ENCODE measurements at places on chromosomes 16 and 17.

DNA sequence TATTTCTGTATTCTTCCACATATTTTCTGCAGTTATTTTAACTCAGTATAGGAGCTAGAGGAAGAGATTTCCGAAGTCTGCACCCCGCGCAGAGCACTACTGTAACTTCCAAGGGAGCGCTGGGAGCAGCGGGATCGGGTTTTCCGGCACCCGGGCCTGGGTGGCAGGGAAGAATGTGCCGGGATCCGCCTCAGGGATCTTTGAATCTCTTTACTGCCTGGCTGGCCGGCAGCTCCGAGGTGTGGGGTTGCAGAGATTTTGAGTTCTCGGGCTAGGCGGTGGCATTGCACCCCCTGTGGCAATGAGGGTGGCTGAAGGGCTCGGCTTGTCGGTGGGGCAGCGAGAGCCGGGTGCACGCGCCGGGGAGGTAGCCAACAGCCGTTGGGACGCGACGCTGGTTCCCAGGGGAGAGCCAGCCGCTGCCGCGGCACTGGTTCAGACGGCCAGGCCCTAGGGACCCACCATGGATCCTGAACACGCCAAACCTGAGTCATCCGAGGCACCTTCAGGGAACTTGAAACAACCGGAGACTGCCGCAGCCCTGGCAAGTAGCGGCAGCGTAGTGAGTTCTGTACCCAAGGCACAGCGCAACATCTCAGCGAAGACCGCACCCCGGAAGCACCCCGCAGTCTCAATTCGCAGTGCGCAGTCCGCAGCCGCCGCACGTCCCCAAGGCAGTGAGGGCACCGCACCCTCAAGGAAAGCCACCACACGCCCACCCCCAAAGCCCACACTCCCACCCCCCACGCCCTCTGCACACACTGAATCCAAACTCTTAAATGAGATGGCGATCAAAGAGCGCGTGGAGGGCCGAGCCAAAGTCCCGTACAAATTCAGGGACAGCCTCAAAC, at the start of gene CMTM1:
Gene CMTM1, plus strand, starts transcription at position 389 of the 851 bp plus-strand sequence. Its CDS starts 75 bp downstream, at position 464.
- no peak for DNase-seq

DNA sequence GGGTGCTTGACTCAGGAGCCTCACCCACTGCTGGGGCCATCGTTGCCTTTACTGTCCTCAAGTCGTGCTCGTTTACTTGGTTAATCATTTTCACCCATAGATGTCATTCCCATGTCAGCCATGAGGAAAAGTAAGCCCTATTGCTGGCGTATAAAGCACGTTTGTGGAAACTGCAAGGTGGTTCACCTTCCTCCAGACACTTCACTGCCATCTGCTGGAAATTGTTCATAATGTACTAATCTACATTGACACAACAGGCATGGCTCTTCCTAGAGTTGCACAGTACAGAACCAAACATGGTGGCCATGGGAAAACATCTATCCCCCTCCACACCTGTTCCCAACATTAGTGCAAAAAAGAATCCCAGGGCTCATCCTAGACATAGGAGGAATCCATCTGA, 116.6 kb downstream of the ZNF18 start:
- DNase-seq: no peak

DNA sequence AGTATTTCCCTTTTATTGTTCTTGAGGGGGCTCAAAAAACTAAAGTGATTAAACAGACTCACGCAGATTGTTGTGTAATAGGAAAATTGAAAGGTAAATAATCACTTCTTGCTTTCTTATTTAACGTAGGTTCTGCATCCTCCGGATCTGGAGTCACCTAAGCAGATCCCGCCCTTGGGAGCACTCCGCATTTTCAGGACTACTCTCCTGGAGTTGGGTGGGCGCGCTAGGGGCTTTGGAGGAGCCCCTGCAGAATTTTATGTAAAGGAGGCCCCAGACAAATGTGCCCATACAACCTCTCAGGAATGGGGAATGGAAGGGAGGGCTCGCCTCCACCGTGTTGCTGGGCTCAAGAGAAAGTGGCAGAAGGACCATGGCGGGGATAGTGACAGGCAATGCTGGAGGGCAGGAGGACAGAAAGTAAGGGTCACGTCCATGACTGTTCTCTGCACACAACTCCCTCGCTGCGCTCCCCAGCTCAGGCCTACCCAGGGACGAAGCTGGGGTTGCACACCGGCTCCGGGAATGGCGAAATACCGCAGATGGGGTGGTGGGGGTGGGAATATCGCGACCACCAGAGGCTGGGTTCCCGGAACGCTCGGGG, 8.3 kb downstream of the MT2A start:
- DNase-seq: no peak

DNA sequence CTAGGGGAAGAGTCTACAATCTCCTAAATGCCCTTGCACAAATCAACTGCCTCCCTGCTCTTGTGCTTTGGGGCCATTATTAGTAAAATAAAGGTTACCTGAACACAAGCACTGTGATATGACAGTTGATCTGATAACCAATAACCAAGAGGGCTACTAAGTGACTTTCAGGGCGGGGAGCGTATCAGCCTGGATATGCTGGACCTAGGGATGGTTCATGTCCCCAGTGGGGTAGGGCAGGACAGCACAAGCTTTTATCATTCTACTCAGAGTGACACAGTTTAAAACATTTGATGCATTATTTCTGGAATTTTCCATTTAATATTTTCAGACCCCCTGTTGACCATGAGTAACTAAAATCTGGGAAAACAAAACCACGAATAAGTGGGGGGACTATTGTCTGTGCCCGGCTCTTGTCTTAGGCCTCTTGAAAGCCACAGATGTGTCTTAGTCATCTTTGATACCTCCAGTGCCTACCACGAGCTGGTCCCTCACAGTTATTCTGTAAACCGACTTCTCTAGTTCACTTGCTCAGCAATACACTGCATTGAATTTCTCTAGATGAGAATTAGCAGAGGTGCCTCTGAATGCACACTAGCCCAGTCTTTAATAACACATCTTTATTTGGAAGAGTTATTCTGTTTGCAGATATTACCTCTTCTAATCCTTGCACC, 94.6 kb upstream of the DHX40 start:
- no peak for DNase-seq

- no peak for DNase-seq
Observed at GRCh38 chr17:82096709-82097183, 1.3 kb downstream of the FASN start.

DNA sequence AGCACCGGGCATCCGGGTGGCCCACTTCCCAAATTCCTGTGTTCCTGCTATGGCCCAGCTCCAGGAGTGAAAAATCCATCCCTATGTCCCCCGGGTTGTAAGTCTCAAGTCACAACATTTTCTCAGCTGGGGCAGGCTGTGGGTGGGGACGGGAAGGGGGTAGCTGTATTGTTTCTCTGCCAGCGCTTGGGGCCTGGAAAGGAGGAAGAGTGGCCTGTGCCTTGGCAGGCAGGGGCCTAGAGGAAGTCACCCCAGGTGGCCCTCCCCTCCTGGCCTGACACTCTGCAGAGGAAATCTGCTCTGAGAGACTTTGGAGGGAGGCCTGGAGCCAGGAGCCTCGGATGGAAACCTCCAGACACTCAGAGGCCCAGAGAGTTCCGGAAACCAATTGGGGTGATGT, 10.6 kb upstream of the SCN4A start:
- DNase-seq: peak; percentile 80

- no peak for DNase-seq
Observed at GRCh38 chr16:5965321-5965720, 867.7 kb upstream of the EEF2KMT start.

- no peak for DNase-seq
Observed at GRCh38 chr16:87851601-87852000, 17.7 kb downstream of the SLC7A5 start.

GRCh38 chr16:28478506-28479180, 6.5 kb upstream of the NPIPB7 start:
- peak; percentile 18 for DNase-seq

- DNase-seq: no peak
Observed at GRCh38 chr16:14140923-14141322, 69.8 kb downstream of the MRTFB start.

- no peak for DNase-seq
Observed at GRCh38 chr17:82062076-82062983, 3.3 kb downstream of the DUS1L start.

GRCh38 chr17:56751145-56751738, 82.5 kb downstream of the C17orf67 start:
- DNase-seq: no peak

DNA sequence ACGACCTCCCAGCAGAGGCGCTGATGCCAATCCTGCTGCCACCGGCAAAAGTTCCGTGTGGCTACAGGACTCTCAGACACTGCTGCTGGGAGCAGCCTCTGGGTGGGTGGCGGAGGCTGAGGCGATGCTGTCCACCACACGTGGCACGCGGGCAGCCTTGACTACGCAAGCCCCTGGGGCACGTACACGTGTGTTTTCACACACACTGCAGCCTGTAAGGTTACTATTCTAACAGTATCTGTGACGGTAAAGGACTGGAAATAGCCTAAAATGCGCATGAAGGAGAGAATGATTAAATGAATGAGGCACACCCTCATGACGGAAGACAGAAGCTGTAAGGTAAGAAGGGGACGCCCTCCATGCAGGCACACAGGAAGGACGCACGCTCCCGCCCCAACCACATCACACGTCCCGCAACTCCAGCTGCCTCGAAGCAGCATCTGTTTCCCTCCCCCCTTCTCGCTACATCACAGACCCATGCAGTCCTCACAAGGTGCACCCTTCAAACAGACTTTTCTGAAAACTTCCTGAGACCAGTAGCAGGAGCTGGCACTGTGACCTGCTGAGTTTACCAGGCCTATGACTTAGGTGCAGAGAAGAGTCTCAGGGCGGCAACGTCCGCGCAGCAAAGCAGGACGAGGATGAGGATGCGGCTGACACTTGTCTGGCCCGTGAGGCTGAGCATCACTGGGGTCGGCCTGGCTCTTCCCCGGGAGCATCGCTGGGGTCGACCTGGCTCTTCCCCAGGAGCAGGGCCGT, 28.7 kb upstream of the FASN start:
- DNase-seq: no peak

- peak; percentile 95 for DNase-seq
Observed at GRCh38 chr16:30351586-30352419, 3.3 kb downstream of the CD2BP2 start.

DNA sequence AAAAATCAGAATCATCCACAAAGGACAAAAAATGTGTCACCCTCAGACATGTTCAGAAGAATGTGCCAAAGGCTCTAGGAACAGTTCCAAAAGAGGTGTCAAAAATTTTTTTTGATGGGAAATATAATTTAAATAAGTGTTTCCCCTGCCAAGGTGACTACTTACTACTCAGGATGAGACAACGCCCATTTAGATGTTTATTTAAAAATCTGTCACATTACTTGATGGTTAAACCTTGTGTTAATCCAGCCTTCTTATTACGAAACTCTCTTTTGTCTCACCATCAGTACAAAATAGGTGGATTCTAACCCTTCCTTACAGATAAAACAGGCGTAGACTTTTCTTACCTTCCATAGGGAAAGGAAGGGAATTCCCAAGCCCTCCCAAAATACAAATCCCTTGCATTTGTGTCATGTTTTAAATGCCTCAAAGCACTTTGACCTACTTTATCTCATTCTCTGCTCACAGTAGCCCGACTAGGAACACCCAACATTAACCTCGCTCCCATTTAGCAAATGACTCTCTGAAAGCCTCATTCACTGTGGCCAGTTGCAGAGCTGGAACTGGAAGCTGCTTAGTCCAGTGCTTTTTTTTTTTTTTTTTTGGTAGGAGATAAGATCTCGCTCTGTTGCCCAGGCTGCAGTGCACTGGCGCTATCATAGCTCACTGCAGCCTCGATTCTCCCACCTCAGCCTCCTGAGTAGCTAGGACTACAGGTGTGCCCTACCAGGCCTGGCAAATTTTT, 5.8 kb upstream of the GNA13 start:
- DNase-seq: no peak

DNA sequence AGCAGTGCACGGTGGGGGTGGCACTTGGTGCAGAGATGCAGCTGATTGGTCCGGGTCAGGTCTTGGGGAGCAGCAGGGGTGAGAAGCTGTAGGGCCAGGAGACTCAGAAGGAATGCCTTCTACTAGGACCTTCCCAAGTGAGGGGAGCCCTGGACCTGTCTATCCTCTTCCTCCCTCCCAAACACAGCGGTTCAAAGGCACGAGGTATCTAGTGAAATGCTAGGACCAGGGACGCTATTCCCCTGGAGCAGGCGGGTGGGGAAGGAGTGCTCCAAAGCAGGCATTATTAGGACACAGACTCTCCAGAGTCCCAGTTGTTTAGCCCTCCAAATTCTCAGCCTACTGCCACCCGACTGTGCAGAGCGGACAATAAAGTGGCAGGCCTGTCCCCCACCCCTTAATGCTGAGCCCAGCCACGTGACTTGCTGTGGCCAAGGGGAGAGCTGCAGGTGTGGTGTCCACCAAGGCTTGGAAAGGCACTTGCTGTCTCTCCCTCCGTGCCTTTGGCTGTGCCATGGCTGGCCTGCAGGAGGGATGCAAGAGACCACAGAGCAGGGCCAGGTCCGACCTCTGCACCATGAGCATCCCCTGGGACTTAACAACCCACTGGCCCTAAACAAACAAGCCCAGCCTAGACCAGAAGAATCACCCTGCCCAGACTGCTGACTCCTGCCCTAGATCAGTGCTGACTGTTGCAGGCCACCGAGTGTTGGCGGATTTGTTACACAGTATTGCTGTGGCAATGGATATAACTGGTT, 97.2 kb downstream of the TBC1D16 start:
- DNase-seq: peak; percentile 30

GRCh38 chr16:66266436-66267291, 99.8 kb upstream of the CDH5 start:
- peak; percentile 83 for DNase-seq

- DNase-seq: peak; percentile 44
Observed at GRCh38 chr16:19698480-19699465, 19.3 kb downstream of the KNOP1 start.

DNA sequence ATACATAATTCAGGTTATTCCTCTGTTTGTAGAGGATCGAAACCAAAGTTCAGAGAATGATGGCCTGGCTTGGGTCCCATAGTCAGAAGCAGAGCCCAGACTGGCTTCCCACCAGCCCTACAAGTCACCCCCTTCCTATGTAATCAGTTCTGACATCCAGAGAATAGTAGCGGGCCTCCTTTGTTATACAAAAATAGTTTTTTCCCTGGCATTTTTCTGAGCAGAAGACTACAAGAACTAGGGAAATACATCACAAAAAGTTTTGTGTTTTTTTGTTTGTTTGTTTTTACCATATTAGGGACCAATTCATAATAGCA, 19.2 kb downstream of the ATPAF2 start:
- no peak for DNase-seq

- no peak for DNase-seq
Observed at GRCh38 chr17:28756049-28756804, 12.4 kb downstream of the TRAF4 start.

- DNase-seq: peak; percentile 92
Observed at GRCh38 chr17:75877752-75878173, 618 bp downstream of the TRIM47 start.

Measured in aorta (tissue), 5 donors.